Stimulated activated CD4-positive, alpha-beta T cell treated with anti-CD3 and anti-CD28 coated beads, TNF-alpha, amount 100 ng/mL, for 4 hours (primary cell): ENCODE measurements at places on chromosomes 16 and 17.

DNA sequence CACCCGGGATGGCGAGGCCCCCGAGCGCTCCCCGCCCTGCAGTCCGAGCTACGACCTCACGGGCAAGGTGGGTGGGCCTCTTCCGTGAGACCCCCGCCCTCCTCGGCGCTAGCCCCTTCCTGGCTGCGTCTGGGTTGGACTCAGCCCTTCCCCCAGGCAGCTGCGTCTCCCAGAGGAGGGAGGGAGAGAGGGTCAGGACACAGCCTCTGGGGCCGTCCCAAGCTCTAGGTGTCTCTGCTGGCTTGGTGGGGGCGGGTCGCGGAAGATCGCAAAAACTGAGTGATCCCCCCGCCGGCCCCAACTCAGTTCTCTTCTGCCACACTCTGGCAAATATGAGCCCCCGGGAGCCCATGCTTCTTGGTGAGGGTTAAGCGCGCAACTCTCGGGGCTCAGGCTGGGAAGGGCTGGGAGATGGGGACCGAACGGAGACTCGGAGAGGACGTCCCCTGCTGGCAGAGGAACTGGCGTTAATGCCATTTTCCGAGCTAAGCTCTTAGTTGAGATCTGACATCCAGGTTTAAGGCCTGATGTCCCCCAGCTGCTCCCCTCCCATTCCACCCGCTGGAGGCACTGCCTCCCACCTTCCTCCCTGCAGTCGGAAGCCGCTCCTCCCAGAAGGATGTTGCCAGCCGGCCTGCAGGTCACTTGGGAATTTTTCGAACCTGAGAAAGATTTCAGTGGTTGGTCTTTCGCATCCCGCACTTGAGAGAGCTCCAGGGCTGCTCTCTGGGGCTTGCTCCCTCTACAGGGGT lies 419 bp downstream of the RAB37 start:
- DNase-seq, result no peak

- DNase-seq, result no peak
Observed at GRCh38 chr16:66275775-66276428, 90.6 kb upstream of the CDH5 start.

DNA sequence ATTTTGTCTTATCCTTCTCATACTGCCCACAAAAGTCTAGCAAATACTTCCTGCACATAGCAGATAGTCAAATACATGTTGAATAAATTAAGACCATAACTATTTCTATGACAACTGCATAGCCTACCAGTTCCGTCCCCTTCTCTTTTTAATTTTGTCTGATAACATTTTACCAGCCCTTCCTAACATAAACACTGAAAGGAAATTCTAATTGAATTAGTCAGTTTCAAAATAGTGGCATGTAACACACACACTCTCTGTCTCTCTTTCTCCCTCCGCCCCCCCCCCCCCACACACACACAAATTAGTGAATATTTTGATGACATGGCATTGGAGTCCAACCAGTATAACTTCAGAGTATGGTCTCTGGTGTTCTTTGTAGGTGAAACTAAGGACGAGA lies 41.8 kb downstream of the TNRC6C start:
- no peak for DNase-seq

DNA sequence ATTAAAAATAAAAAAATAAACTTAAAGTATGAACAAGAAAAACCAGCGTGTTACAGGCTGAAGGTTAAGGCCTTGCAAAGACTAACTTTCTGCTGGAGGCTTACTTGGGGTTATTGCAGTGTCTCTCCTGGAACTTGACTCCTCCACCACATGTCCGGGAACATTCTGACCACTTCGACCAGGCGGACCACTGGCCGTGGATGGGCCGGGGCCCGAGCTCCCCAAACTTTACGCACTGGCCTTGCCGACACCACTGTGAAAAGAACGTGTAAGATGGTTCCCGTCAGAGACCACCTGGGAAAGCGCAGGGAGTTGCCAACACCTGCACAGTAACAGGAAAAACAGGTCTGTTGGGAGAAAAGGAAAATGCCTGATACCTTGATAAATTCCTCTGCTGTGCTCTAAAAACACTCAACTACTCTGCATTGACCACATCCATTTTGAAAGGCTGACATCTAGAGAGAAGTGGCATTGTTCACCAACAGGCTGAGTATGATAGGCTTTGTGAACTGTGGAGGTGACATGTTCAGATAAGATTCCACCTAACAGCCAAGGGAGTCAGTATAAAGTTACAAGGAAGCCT lies 99.1 kb downstream of the ADAMTS18 start:
- no peak for DNase-seq

DNA sequence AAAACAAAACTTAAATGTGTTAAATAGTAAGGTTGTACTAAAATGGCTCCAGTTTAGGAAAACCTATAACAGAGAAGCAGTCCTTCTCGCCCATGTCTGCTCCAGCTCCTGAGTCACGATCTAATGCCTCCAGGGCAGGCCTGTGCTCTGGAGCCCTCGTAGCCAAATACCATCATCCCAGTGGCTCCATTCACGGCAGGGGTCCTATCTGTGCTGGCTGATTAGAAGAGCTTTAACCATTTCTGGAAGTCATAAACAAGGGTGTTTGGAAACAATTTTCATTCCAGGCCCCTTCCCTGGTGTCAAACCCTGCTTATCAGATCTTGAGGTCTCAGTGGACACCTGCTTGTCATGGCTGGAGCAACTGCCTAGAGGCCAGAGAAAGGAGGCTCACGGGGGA lies 336.9 kb downstream of the SOX9 start:
- DNase-seq, result no peak
